ENCODE measurements at places on chromosomes 2 and 18. TPM values are rescaled to one million over a fixed set of nuclear protein-coding genes. Genes with fewer than 3 reads are reported as not detected.

Gene FOXD4L1
- 4.4 TPM for polyA plus RNA-seq

Gene SESTD1
- 36.0 TPM for polyA plus RNA-seq

- DNase-seq, result no peak
These were observed 5.0 kb downstream of the FBLN7 start for GRCh38 chr2:112143150-112143549.

Gene ARHGEF4
- polyA plus RNA-seq, result 7.4 TPM

GRCh38 chr2:205171261-205171940 is 510.9 kb upstream of the NRP2 start:
- no peak for DNase-seq
